ENCODE measurements at places on chromosomes 5 and 9.

DNA sequence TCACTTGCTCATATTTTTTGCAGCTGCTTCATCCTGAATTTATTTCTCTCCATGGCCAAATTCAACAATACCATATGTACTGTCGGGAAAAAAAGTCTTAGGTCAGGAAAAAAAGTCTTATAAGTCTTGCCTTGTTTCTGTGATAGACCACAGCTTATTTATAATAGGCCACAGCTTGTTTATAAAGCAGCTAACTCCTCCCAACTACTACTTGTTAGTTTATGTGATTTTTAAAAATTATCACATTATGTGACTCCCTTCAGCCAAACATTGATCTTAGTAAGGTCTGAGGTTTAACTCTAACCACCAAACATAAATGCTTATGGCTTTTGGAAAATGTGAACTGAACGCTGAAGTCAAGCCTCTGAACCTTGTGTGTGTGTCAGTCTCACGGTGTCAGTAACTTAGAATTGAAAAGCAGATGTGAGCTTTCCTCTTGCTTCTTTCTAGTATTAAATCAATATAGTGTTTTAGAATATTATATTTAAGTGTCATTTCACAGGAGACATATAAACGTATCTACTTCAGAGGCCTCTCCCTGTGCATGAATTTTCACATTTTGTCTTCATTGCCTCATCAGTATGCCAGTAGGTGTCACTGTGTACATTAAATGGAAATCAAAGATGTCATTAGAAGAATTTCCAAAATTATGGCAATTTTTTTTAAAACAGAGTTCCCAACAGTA is 51.3 kb downstream of the SNX24 start:
- DNase-seq, result peak; percentile 46

DNA sequence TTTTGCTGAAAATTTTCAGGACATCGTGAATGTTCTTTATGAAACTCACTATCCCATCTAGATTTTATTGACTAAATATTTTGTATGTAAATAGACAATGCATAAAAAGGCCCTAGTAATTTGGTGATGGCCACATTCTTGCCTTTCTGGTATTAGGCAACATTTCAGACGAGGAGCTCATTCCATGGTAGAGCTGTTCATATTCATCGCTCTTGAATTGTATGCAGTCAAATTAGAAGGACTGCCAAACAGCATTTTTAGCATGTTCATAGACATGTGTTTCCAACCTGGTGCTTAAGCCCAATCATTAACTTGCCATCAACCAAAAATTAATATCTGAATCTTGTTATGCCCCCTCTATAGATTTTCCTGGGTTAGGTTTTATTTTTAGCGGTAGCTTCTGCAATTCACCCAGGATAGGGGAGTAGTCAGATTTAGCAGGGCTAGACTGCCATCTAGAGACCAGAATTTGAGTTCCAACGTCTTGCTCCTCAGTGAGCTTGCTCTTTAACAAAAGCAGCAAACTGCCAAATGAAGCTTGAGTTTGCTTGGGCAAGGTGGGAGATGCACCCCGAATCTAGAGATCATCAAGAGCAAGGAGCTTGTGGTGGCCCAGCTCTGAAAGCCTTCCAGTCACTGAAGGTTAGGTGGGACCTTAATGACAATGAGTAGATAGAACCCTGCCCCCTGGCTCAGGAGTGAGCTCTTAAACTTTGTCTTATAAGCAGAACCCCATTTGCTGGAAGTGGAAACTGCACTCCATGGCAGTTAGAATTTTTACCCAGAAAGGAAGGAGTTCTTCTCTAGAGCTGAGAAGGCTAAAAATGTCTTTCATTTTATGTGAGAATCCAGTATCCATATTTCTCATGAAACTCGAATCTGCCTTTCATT is 456.2 kb downstream of the RASEF start:
- peak; percentile 57 for DNase-seq

DNA sequence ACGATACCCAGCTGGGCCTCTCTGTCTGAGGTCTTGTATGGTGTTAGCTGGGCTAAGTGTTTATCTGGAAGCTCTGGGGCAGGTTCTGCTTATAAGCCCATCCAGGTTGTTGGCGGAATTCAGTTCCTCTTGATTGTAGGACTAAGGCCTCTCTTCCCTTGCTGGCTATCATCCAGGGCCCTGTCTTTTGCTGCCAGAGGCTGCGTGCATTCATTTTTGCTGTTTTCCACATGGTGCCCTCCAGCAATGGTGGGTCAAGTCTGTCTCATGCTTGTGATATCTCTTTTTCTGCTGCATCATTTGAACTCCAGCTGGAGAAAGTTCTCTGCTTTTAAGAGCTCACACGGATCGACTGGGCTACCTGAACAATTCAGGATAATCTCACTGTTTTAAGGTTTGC is 105.7 kb upstream of the ZNF618 start:
- DNase-seq, result peak; percentile 39

GRCh38 chr5:10624206-10624605 is 60.3 kb downstream of the ANKRD33B start:
- no peak for DNase-seq

- DNase-seq, result no peak
Measured at GRCh38 chr9:133221177-133221809, 12.2 kb upstream of the OBP2B start.

DNA sequence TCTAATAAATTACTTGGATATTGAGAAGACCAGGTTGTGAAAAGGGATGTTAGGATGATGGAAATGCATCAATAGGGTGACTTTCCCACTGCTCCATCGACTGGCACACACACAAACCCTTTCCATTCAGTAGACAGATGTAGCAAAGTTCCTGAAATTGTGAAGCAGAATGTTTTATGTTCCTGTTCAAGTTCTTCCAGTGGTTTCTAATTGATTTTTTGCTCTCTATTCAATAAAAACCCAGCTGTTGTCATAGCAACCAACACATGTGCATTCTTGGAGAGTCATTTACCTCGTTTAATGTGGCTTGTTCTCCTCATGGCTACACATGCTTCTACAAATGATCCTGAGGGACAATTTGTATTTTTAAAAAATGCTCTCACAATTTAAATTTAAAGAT is 244.6 kb downstream of the RAB3C start:
- DNase-seq, result no peak

DNA sequence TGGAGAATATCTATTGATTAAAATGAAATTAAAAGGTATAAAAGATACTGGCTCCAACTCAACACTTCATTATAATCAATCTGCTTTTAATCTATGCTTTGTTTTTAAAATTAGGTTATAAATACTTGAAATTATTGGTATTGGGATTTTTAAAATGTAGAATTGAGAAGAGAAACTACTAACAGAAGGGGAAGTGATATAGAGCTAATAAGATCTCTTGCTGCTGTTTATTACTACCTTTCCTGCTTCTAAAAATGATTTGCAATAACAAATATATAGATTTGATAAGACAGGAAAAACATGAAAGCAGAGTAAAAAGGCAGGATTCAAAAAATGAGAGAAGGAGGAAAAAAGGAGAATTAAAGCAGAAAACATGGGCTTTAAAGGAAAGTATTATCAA is 209.3 kb upstream of the NREP start:
- DNase-seq, result no peak

- no peak for DNase-seq
Measured at GRCh38 chr9:7093040-7093439, 335.3 kb downstream of the KDM4C start.

DNA sequence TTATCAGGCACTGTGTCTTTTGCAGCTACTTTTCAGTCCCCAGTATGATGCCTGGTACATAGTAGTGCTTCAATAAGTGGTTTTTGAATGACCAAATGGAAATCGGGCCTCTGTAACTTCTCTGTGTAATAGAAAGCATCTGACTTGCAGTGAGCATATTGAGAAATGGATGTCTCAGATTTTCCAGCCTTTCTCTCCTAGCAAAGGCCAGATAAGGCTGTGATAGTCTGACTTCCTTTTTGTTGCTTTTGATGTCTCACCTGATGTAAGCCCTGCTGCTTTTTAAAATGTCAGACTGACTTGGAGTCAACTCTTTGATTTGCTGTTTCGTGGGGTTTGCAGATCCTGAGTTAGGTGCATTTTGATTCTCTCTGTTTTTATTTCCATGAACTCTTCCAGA is 590.0 kb upstream of the ZNF608 start:
- DNase-seq, result no peak

DNA sequence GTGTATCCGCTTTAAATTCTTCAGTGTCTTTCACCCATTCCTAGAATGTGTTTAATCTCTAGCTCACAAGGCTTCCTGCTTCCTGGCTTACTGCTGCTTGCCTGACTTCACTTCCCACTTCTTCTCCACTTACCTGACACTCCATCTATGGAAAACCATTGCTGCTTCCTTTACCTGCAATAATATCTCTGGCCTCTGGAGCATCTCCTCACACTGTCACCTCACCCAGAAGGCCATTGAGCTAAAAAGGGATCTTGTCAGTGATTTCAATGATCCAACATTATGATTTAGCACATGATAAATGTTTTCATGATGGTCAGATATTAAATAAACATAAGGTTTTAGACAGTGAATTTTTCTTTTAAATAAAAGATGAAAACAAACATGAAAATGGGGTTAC is 281.1 kb downstream of the MRPS30 start:
- no peak for DNase-seq

DNA sequence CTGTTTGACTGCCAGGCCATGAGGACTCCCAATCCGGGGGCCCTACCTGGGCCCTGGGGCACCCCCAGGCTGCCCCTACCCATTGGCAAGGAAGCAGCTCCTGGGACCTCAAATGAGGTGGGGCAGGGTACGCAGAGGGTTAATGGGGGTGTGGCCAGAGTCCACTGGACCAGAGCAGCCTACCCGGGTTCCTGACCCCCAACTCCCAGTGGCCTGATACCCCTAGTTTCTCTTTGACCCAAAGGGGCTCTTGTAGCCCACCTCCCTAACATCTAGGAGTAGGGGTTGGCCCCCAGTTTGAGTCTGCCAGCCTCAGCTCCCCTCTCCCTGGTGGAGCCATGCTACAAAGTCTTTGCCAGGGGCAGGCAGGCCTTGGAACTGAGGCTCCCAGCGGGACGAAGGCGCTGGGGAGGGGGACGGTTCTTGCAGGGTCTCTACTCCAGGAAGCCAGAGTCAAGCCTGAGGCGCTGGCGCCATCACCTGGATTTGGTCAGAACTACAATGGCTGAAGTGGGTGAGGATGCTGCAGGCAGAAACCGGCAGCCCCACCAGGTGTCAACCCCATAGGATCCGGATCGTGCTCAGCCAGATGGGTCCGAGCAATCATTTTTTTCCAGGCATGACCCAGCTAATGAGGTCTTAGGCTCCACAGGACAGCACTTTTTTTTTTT is 8.4 kb upstream of the CERCAM start:
- DNase-seq, result peak; percentile 76

DNA sequence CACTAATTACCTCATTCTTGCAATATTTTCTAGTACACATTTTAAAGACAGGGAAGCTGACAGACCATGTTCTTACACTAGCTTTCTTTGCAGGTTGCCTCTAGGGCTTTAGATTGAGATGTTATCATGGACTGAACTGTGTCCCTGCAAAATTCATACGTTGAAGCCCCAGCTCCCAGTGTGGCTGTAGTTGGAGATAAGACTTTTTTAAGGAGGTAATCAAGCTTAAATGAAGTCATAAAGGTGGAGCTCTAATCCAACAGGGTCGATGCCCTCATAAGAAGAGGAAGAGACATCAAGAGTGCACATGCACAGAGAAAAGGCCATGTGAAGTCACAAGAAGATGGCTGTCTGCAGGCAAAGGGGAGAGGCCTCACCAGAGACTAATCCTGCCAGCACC is 471.2 kb upstream of the ACTBL2 start:
- DNase-seq, result no peak

DNA sequence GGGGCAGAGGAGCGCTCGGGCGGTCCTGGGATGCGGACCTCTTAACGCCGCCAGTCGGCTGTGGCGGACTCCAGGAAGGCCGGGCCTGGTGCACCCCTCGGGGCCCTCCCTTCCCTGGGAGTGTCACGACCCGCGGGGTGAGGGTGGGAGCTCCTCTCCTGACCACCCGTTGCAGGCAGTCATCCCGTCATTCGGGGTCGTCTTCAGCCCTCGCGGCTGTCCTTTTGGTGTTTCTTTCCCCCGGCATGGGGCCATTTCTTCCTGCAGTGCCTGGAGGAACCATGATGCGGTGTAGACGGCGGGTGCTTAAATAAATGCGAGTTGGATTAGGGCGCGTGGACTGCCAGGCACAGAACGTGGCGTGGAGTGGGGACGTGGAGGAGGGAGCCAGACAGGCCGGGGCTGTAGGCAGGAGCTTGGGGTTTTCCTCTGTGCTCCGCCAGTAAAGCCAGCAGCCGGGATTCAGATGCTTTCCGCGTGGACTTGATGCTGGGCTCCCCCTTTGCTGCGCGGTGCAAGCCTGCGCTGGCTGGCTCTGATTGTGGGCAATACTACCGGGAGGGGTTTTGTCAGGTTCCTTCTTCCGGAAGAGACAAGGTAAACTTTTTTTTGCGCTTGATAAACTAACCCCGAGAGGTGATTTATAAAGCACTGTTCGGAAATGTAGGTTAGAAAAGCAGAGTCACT is 868 bp downstream of the KDM4C start:
- peak; percentile 67 for DNase-seq

GRCh38 chr5:11361768-11362167 is 542.5 kb downstream of the CTNND2 start:
- DNase-seq, result no peak

- no peak for DNase-seq
Measured at GRCh38 chr9:137068539-137069507, 1.5 kb downstream of the SAPCD2 start.

DNA sequence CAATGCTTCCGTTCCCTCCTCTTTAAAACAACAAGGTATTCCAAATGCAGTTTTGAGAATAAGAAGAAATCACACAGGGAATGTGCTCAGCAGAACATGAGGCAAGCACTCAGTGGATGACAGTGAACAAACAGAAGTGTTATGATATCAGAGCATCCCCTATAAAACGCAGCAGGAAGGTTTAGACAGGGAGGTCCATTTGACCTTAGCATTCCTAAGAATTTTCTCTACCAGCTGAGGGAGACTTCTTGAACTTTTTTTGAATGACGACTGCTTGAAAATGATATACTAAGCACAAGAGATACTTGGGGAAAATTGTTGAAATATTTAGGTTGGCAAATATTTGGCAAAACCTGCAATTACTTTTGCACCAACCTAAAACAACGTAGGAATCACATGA is 3.9 kb downstream of the AMACR start:
- DNase-seq, result no peak

GRCh38 chr5:160926428-160926827 is 74.4 kb upstream of the ATP10B start:
- no peak for DNase-seq

DNA sequence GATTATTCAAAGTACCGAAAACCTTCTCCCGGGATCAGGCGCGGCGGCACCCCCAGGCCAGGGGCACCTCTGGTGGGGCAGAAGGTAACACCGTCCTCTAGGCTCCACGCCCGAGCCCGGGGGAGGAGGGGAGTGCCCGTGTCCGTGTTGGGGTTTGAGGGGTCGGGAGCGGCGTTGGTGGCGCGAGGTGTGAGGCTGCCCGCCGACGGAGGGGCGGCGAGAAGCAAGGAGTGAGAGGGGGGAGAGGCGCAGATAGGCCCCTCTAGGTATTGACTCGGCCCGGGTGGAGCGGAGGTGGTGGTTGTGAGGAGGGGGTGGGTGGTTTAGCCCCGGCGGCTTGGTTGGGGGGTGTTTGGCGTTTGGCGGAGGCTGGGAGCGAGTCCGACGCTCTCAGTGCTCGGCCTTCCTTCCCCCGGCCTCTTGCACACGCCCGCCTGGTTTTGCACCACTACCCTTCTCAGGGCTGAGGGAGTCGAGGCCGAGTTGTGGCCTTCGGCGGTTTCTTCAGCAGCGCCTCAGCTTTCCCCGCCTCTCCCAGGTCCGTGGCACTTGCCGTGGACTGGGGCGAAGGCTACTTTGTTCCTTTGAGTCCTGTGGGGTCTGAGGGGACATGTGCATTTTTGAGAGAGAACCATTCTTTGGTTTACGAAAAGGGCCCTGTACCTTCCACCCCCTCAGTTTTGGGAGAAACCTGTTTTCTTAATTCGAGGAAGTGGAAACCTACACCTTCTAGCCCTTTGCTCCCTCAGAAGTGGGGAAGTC is 450 bp downstream of the GPBP1 start:
- peak; percentile 46 for DNase-seq
